Germinal center (tissue), 1 donor: ENCODE measurements at places on chromosomes 16 and 17.

GRCh38 chr17:65123757-65124675 lies 13.2 kb upstream of the RGS9 start:
- DNase-seq: no peak

- DNase-seq: peak; percentile 71
Measured at GRCh38 chr16:49876716-49877129, 20.8 kb upstream of the ZNF423 start.

DNA sequence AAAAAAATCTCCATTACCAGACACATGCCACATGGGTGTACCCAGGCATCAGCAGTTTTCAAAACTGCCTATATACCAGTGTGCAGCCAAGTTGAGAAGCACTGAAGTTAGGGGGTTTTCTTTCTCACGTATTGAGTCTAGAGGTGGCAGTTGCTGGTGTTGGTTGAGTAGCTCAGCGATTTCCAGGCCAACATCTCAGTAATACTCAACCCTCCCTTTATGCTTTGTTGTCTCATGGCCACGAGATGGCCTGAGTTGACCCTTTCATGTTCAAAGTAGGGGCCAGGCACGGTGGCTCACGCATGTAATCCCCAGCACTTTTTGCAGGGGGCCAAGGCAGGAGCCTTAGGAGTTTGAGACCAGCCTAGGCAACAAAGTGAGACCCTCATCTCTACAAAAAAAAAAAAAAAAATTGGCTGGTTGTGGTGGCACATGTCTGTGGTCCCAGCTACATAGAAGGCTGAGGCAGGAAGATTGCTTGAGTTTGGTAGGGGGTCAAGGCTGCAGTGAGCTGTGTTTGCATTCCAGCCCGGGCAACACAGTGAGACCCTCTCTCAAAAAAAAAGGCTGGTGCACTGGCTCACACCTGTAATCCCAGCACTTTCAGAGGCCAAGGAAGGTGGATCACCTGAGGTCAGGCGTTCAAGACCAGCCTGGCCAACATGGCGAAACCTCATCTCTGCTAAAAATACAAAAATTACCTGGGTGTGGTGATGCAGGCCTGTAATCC lies 10.8 kb downstream of the LRRC3C start:
- DNase-seq: no peak

DNA sequence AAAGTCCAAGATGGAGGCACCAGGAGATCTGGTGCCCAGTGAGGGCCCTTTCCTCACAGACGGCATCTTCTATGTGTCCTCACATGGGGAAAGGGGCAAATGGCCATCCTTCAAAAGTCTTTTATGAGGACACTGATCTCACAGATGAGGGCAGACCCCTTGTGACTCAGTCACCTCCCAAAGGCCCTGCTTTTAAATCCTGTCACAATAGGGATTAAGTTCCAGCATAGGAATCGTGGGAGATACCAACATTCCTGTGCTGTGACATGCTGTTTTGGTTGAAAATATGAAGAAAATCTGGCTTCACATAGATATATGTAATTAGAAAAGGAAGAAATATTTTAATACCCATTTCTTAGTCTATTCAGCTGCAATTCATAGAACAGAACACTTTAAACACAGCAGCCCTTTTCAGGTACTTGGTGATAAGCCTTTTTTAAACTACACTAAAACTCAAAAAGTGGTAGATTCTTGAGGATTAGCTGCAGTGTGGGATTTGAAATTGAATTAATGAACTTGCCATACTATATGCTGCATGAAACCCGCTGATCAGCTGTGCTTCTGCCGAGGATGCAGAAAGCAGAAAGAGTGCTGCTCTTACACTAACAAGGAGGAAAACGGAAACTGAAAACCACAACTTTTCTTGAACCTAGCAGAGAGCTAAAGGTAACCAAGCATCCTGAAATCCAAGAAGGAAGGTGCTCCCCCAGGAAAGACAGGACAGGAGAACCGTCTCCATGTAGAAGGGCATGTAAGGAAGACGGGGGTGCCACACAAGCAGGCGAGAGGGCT lies 32.7 kb downstream of the VPS53 start:
- DNase-seq: no peak

DNA sequence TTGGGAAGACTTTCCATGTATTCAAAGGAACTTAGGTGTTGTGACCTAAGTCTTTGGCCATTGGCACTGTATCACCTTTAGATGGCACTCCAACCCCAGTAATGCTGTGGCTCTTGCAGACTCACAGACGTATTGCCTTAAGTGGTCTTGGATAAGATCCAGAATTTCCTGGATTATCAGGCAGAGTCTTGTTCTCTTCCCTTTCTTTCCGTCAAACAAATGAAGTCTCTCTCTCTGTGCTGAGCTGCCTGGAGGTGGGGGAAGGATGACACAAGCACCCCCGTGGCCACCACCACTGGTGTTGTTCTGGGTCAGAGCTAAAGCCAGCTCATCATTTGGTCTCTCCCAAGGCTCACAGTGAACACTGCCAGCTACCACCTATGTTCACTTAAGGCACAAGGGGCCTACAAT lies 789.9 kb upstream of the KIF2B start:
- no peak for DNase-seq

- no peak for DNase-seq
Measured at GRCh38 chr17:1197379-1197778, 17.6 kb upstream of the ABR start.
